ENCODE measurements at places on chromosomes 2 and 18.

DNA sequence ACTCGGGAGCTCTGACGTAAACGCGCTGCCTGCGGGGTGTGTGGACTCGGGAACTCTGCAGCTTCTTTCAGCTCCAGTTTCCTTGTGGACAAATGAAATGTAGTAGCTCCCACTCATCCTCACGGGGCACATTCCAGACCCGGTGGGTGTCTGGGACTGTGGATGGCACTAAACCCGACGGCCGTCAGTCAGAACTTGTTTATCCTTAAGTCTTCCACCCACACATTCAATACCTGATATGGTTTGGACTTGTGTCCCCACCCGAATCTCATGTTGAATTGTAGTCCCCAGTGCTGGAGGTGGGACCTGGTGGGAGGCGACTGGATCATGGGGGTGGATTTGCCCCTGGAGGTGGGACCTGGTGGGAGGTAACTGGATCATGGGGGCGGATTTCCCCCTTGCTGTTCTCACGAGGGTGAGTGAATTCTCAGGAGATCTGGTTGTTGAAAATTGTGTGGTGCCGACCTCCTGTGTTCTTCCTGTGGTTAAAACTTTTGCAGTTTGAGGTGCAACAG is 81.2 kb upstream of the SNTG2 start:
- DNase-seq, result no peak

- DNase-seq, result no peak
These were observed 24.5 kb upstream of the KCNK3 start for GRCh38 chr2:26668041-26668440.

DNA sequence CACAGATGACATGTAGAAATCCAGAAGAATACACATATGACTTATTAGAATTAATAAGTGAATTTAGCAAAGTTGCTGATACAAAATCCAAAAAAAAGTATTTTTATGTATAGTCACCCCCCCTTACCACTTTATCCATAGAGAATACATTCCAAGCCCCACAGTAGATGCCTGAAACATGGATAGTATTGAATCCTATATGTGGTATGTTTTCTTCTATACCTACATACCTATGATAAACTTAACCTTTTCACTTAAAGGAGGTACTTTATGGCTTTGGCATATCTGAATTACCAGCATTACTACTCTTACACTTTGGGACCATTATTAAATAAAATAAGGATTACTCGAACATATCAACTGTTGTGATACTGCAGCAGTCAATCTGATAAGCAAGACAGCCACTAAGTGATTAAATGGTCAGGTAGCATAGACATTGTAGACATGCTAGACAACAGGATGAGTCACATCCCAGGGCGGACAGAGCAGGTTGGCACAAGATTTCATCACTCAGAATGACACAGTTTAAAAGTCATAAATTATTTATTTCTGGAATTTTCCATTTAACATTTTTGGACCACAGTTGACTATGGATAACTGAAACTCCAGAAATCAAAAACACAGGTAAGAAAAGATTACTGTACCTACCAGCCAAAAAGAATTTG is 208.2 kb upstream of the CHAC2 start:
- no peak for DNase-seq

DNA sequence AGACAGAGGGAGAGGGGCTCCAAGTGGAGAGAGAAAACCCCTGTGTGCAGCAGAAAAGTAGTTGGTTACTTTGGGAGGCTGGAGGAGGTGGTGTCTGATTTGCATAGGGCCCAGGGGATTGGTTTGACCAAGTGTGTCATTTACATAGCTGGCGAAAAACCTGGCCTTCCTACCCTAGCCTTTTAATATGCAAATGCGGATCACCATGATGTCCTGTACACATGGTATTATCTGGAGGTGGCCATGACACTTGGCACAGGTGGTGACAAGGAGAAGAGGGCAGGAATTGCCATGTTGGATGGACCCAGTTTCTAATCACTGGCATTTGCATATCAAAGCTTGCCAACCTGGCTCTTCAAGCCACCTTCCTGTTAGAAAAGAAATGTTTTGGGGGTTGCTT is 120.8 kb upstream of the CHAC2 start:
- no peak for DNase-seq

- DNase-seq, result peak; percentile 59
These were observed 18.0 kb downstream of the ARID5A start for GRCh38 chr2:96554293-96555145.

DNA sequence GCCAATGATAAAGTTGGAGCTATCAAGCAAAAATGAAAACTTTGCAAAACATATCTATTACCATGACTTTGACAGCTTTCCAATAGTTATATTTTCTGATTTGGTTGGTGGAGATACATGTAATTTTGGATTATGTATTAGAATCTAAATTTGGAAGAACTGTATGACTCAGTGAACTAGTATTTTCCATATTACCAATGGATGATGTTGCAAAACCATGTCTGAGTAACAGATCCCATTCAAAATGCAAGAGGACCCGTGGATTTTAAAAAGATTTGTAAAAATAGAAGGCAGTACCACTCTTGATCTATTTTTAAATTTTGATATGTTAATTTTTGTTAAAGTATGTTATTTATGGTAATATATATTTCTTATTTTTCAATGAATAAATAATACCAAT is 83.0 kb downstream of the TAF4B start:
- DNase-seq, result no peak
